ENCODE measurements at places on chromosomes 7 and 10.

GRCh38 chr10:474406-474805 lies 215.1 kb downstream of the DIP2C start:
- no peak for DNase-seq

DNA sequence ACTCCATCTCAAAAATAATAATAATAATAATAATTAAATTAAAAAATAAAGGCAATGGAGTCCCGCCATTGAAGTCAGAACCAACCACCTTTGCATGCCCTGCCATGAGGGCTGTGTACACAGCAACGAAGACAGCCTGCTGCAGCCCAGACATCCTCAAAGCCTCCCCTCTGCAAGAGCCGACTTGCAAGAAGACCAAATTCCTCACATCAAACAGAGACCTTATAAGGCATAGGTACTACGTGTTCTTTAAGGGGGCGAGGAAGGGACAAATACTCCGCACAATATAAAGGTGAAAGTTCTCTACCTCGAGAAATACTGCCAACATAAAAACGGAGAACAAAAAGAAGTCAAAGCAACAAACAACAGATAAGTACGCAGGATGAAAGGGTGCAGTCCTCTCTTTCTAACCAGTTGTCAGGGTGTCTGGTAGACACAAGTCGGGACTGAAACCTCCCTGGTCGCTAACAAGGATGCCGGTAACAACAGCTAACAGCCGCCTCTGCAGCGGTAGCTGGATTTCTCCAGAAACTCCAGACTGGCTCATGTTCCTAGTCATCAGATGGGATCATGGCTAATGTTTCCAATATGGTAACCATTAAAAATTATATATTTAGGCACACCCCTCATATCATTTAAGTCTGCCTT lies 23.6 kb downstream of the FGFR2 start:
- no peak for DNase-seq

DNA sequence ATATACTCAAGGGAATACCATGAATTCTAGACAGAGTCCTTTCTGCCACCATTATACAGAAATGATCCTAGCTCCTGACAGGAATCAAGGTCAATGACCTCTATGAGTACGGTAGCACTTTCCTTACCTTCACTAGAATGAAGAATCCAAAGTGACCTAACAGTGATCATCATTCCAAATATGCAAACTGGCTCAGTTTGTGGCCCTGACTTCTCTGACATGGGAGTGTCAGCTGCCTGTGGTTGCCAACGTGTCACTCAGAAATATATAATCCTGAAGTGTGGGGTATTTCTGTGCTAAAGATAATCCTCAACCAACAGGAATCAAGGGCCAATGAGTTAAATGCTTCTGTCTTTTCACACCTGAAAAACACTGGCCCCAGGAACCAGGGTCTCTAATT lies 45.7 kb downstream of the COPG2 start:
- DNase-seq = no peak

GRCh38 chr7:93442478-93443224 lies 131.9 kb downstream of the CALCR start:
- no peak for DNase-seq

GRCh38 chr7:158728911-158729645 lies 24.5 kb upstream of the NCAPG2 start:
- DNase-seq = no peak
